ENCODE measurements at places on chromosomes 5 and 9. TPM values are rescaled to one million over a fixed set of nuclear protein-coding genes. Genes with fewer than 3 reads are reported as not detected.

MVB12B gene
- 13.2 TPM for total RNA-seq

TRIM36 gene
- total RNA-seq, result 0.69 TPM

TOR2A gene
- 19.3 TPM for total RNA-seq

MORN5 gene
- not detected for total RNA-seq

PHAX gene
- 51.2 TPM for total RNA-seq

FOXD4L6 gene
- total RNA-seq, result not detected

SMIM3 gene
- 0.97 TPM for total RNA-seq

PCDHGB4 gene
- 6.5 TPM for total RNA-seq

GRCh38 chr5:78162253-78162862 lies 132.1 kb downstream of the AP3B1 start:
- no peak overlapping the region for H3K27ac ChIP-seq
- no peaks in the 10 kb centered on the region for H3K27me3 ChIP-seq
- peak; percentile 56 for DNase-seq
- H3K36me3 ChIP-seq, result peaks cover 1% of the 10 kb centered on the region
- no peaks in the 10 kb centered on the region for H3K4me1 ChIP-seq

GRCh38 chr5:138901716-138902115 lies 26.6 kb upstream of the LRRTM2 start:
- H3K4me3 ChIP-seq, result no peak overlapping the region
- H3K36me3 ChIP-seq, result peaks cover 8% of the 10 kb centered on the region
- no peak overlapping the region for H3K27ac ChIP-seq
- no peak for DNase-seq
- peaks cover 50% of the 10 kb centered on the region for H3K4me1 ChIP-seq

- H3K4me1 ChIP-seq, result no peaks in the 10 kb centered on the region
- no peaks in the 10 kb centered on the region for H3K27me3 ChIP-seq
- H3K36me3 ChIP-seq, result no peaks in the 10 kb centered on the region
- DNase-seq, result no peak
- H3K27ac ChIP-seq, result no peak overlapping the region
Observed at GRCh38 chr9:108416324-108416723, 439.5 kb downstream of the ACTL7B start.

GRCh38 chr5:99460701-99461100 lies 531.9 kb upstream of the CHD1 start:
- H3K36me3 ChIP-seq, result no peaks in the 10 kb centered on the region
- H3K27ac ChIP-seq, result no peak overlapping the region
- H3K4me3 ChIP-seq, result no peak overlapping the region
- no peaks in the 10 kb centered on the region for H3K27me3 ChIP-seq
- DNase-seq, result peak; percentile 39

DNA sequence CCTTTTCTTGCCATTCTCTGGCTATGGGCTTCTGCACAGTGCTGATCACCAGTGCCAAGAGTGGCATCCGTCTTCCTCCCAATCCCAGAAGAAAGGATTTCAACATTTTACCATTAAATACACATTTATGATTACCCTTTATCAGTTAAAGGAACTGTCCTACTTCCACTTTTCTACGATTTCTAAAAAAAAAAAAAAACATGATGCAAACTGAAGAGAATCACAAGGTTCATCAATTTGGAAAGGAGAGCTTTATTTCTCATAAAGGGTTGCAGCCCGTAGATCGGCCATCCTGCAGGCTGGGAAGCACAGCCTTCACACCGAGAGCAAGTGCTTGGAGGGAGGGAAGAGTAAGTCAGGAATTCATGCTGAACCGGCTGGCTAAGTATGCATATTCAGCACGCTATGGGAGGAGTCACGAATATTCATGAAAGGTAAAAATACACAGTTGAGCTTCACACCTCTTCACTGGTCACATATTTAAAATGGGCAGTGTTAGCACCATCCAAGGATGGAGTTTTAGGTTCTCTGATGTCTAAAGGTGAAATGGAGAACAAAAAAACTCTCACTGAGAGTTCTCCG lies 52.5 kb upstream of the SEMA4D start:
- no peak overlapping the region for H3K4me3 ChIP-seq
- H3K27me3 ChIP-seq, result peaks cover 4% of the 10 kb centered on the region
- no peak for DNase-seq
- H3K36me3 ChIP-seq, result no peaks in the 10 kb centered on the region

DNA sequence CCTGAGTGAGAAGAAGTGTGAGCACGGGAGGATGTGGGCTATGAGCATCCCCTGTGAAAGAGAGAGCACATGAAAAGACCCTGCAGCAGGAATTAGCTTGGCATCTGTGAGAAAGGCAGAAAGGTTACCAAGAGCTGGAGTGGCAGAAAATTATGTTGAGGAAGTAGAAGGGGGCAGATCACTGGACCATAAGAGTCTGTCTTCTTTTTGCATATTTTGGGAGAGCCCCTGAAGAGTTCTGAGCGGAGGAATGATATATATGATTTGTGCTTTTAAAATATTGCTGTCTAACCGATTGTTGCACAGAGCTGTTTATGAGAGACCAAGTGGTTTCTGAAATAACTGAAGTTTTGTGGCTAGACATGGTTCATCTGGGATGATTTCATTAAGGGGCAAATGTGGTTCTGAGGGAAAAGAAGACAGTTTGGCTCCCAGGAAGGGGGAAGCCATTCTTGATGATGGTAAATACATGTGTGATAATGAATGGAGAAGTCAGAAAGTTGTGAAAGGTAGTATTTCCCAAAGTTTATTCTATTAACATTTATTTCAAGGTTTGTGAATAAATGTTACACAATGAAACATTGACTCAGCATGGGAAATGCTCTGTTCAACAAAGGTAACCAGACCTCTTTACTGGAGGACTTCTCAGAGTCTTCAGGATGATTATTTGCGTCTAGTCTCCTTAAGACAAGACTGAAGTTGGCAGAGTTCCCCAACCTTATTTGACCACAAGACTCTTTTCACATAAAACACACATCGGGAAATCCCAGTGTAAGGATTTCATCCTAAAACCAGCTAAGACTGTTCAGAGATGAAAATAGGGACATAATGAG lies 31.5 kb upstream of the ADRB2 start:
- H3K36me3 ChIP-seq, result no peaks in the 10 kb centered on the region
- H3K27me3 ChIP-seq, result no peaks in the 10 kb centered on the region
- H3K27ac ChIP-seq, result no peak overlapping the region
- no peak for DNase-seq

- DNase-seq, result peak; percentile 62
- H3K27me3 ChIP-seq, result no peaks in the 10 kb centered on the region
- peak overlapping the region; percentile 69 for H3K27ac ChIP-seq
- peak overlapping the region; percentile 33 for H3K4me3 ChIP-seq
- H3K4me1 ChIP-seq, result peaks cover 39% of the 10 kb centered on the region
Observed at GRCh38 chr9:120928483-120929228, 2.1 kb upstream of the TRAF1 start.

DNA sequence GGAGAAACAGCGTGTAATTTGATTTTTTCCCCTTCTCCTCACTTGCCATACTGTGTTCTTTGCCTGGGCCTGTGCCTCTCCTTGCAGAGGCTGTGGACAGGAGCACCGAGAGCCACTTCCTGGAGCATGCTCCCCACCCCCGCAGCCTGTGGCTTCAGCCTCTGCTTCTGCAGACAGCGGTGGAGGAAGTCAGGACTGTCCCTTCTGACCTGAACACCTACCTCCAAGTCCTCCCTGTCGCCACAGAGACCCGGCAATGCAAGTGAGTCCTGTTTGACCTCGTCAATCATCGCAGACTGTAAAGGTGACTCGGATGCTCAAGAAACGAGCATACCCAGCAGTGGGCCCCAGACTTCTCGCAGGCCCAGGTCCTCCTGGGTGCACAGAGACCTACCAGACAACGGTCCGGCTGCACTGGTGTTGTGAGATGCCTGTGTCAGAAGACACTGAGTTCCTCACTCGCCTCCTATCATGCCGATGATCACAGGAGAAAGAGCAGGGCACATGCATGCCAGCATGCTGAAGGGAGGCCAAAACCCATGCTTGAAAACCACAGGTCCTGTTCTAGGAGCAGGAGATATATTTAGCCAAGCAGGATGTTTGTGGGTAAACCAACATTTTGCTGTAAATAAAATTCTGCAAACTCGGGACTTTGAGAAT lies 198.8 kb downstream of the AUH start:
- DNase-seq, result no peak
- H3K27ac ChIP-seq, result no peak overlapping the region
- no peak overlapping the region for H3K4me3 ChIP-seq
- H3K4me1 ChIP-seq, result peaks cover 15% of the 10 kb centered on the region
- no peaks in the 10 kb centered on the region for H3K27me3 ChIP-seq
- no peaks in the 10 kb centered on the region for H3K36me3 ChIP-seq

DNA sequence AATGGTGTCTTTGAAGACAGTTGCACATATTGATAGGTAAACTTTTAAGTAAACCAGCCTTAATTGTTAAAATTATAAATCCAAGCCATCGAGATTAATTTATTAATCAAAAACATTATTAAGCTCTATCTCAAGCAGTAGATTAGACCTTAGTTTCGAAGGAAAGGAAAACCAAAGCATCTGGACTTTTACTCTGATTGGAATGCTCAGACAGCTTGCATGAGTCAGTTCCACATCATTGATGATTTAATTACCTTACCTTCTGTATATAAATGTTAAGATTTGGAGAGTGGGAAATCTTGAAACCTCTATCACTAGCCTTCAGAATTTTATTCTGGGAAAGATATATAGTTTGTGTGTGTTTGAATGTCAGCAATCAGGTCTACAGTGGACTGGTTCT lies 23.9 kb downstream of the DCP2 start:
- no peak overlapping the region for H3K27ac ChIP-seq
- H3K4me1 ChIP-seq, result no peaks in the 10 kb centered on the region
- no peaks in the 10 kb centered on the region for H3K27me3 ChIP-seq
- DNase-seq, result no peak
- no peak overlapping the region for H3K4me3 ChIP-seq
- peaks cover 10% of the 10 kb centered on the region for H3K36me3 ChIP-seq

- H3K4me1 ChIP-seq, result no peaks in the 10 kb centered on the region
- no peak overlapping the region for H3K27ac ChIP-seq
- no peaks in the 10 kb centered on the region for H3K27me3 ChIP-seq
- no peaks in the 10 kb centered on the region for H3K36me3 ChIP-seq
Observed at GRCh38 chr5:82850393-82850792, 226.8 kb downstream of the TMEM167A start.

All from endothelial cell of umbilical vein (primary cell).